ENCODE measurements at places on chromosomes 11 and 22. TPM values are rescaled to one million over a fixed set of nuclear protein-coding genes. Genes with fewer than 3 reads are reported as not detected.

Gene RBM4
- total RNA-seq, result 187 TPM

- peaks cover 5% of the 10 kb centered on the region for H3K36me3 ChIP-seq
- peak overlapping the region; percentile 26 for H3K27ac ChIP-seq
- DNase-seq, result no peak
- peaks cover 5% of the 10 kb centered on the region for H3K27me3 ChIP-seq
- H3K4me3 ChIP-seq, result no peak overlapping the region
Measured at GRCh38 chr22:46958658-46959057, 196.2 kb downstream of the TBC1D22A start.

- no peak overlapping the region for H3K27ac ChIP-seq
- H3K36me3 ChIP-seq, result no peaks in the 10 kb centered on the region
- H3K27me3 ChIP-seq, result no peaks in the 10 kb centered on the region
- DNase-seq, result no peak
- H3K4me3 ChIP-seq, result no peak overlapping the region
Measured at GRCh38 chr22:33513388-33514338, 406.6 kb downstream of the LARGE1 start.

Gene PTPRCAP
- total RNA-seq, result 12.9 TPM

GRCh38 chr11:18768472-18768901 lies 23.1 kb downstream of the PTPN5 start:
- peaks cover 11% of the 10 kb centered on the region for H3K27me3 ChIP-seq
- no peak overlapping the region for H3K4me3 ChIP-seq
- peaks cover 14% of the 10 kb centered on the region for H3K36me3 ChIP-seq
- DNase-seq, result no peak
- no peak overlapping the region for H3K27ac ChIP-seq
- no peaks in the 10 kb centered on the region for H3K4me1 ChIP-seq

Gene GPHA2
- not detected for total RNA-seq

Gene OR2AG2
- total RNA-seq, result 0.26 TPM

- no peak overlapping the region for H3K27ac ChIP-seq
- no peaks in the 10 kb centered on the region for H3K4me1 ChIP-seq
- H3K36me3 ChIP-seq, result no peaks in the 10 kb centered on the region
- DNase-seq, result no peak
- no peak overlapping the region for H3K4me3 ChIP-seq
Measured at GRCh38 chr11:57387289-57388030, 3.0 kb downstream of the PRG2 start.

DNA sequence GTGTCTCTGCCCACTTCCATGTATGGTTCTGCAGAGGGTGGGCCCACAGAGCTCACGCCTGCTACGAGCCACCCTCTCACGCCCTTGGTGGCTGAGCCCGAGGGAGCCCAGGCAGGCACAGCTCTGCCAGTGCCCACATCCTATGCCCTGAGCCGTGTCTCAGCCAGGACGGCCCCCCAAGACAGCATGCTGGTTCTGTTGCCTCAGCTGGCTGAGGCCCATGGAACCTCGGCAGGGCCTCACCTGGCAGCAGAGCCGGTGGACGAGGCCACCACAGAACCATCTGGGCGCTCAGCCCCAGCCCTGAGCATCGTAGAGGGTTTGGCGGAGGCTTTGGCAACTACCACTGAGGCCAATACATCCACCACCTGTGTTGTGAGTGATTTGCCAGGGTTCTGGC lies 64.0 kb downstream of the OTOG start:
- H3K36me3 ChIP-seq, result peaks cover 3% of the 10 kb centered on the region
- H3K27me3 ChIP-seq, result peaks cover 18% of the 10 kb centered on the region
- no peak for DNase-seq
- H3K4me1 ChIP-seq, result no peaks in the 10 kb centered on the region

- DNase-seq, result no peak
- no peak overlapping the region for H3K4me3 ChIP-seq
- H3K27me3 ChIP-seq, result peaks cover 8% of the 10 kb centered on the region
- H3K4me1 ChIP-seq, result peaks cover 16% of the 10 kb centered on the region
Measured at GRCh38 chr11:118406599-118407166, 5.3 kb downstream of the ATP5MG start.

Gene ZW10
- 25.2 TPM for total RNA-seq

Data from endothelial cell (in vitro differentiated cells).